Activated CD4-positive, alpha-beta T cell treated with anti-CD3 and anti-CD28 coated beads, Interleukin-2, amount 50 U/mL, for 48 hours (primary cell): ENCODE measurements at places on chromosomes 16 and 17.

GRCh38 chr17:20067711-20068110 lies 58.6 kb downstream of the SPECC1 start:
- no peak for DNase-seq

- DNase-seq: no peak
Observed at GRCh38 chr17:17805575-17805974, 31.2 kb downstream of the SREBF1 start.

DNA sequence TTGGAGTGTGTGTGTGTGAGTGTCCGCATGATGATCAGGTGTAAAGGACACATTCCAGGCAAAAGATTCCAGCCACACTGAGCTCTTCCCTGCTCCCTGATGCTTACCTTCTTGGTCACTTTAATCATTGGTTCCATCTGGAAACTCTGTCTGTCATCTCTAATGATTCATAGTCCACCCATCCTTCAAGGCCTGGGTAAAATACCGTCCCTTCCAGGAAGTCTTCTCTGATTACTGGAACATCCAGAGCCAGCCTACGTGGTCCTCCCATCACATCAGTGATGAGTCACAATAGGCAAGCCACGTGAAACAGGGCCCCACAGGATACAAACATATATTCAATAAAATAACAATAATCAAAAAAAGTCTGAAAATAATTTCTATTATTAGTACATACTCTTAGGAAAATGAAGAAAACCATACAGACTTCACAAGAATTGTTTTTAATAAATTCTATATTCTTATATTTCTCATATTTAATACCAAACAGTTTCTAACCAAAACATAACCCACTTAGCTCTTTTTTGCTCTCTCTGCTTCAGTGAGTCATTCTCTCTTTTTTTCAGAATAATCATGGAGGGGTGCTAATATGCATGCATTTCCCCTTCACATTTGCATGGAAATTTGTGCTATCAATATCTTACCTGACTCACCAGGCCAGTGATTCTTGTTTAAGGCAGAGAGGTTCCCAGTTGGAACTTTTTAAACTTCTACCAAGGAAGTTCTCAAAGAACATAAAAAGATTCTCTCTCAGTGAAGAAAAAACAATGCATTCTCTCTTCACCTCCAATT lies 263.2 kb downstream of the TOX3 start:
- DNase-seq: no peak

GRCh38 chr16:21336231-21336630 lies 58.1 kb upstream of the CRYM start:
- DNase-seq: no peak

- DNase-seq: no peak
Observed at GRCh38 chr17:57762452-57763395, 17.6 kb upstream of the CCDC182 start.

- DNase-seq: no peak
Observed at GRCh38 chr17:3974138-3974687, 10.0 kb upstream of the ATP2A3 start.

DNA sequence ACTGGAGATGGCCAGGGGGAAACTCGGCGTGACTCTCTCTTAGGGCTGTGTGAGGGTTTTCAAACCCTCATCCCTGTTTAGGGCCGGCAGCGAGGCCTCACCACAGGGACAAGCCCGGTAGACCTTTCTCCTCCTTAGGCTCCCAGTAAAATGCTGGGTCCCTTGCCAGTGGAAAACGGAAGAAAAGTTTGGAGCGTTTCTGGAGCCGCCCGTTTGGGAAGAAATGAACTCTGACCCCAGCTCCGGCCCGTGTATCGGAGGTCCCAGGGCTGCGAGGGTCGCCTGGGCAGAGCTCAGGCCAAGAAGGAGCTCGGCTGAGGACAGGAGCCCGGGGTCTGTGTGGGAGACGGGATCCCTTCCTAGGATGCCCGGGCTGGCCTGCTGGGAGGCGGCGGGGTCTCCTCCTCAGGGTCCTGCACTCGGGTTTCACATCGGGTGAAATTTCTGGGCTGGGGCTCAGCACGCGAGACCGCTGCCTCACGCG lies 23.2 kb downstream of the ZNF213 start:
- peak; percentile 12 for DNase-seq

GRCh38 chr17:82900741-82901140 lies 60.9 kb upstream of the ZNF750 start:
- DNase-seq: no peak

DNA sequence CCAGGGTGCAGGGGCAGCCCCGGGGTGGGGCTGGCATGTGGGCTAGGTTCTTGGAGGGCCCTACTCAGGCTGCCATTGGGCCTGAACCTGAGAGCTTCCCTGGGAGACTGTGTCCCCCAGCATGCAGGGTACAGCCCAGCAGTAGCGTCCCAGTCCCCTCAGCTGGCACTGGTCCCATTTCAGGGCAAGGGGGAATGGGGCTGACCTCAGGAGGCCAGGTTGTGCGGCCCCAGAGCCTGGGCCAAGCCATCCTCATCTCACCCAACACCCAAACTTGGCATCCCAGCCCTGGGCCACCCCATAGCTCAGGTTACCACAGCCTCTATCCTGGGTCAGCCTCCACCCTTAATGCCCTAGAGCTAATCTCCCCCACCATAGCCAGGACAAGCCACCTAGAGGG lies 6.3 kb downstream of the PLXDC1 start:
- no peak for DNase-seq

GRCh38 chr16:87851601-87852000 lies 17.7 kb downstream of the SLC7A5 start:
- DNase-seq: no peak

GRCh38 chr17:40242774-40243173 lies 23.7 kb downstream of the WIPF2 start:
- no peak for DNase-seq

DNA sequence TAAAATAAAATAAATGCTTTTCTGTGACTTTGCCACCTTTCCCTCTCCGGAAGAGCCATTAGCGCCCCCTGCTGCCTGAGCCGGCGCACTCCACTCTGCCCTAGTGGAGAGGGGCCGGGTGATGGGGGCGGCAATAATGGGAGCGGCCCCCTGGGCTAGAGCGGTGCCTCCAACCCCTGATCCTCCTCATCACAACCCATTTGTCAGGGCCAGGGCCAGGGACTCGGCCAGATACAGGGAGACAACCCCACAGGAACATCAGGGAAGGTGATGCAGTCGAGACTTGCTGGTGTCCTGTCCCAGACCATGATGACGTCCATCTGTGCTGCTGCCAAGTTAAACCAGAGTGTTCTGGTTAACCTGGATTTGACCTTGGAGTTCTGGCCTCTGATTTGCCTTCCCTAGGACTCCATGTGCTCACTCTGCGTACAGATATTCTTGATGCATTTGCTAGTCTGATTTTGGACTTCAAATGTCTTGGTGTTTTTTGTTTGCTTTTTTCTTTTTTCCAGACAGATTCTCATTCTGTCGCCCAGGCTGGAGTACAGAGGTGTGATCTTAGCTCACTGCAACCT lies 46.1 kb upstream of the BPTF start:
- DNase-seq: peak; percentile 35

- no peak for DNase-seq
Observed at GRCh38 chr16:59296888-59297287, 562.8 kb upstream of the GOT2 start.

DNA sequence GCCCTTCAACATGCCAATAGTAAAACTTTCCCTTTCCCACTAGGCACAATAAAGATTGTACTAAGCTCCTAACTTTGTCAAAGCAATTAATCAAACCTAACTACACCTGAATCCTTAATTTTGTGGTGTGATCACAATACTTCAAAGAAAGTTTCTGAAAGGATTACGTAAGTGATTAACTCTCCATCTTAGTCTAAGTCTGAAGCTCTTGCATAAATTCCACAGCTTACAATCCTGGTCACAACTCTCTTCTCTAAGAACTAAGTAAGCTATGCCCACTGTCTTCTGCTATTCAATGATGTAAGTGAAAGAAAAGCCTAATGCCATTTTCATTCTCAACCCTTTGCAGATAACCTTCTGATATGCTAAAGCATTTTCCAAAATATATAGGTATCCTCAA lies 15.4 kb downstream of the SIAH1 start:
- no peak for DNase-seq
